ENCODE measurements at places on chromosomes 2 and 18.

- DNase-seq: no peak
Observed at GRCh38 chr2:44246436-44246835, 28.8 kb upstream of the SLC3A1 start.

- no peak for DNase-seq
Observed at GRCh38 chr2:237759176-237759575, 39.4 kb upstream of the RBM44 start.

DNA sequence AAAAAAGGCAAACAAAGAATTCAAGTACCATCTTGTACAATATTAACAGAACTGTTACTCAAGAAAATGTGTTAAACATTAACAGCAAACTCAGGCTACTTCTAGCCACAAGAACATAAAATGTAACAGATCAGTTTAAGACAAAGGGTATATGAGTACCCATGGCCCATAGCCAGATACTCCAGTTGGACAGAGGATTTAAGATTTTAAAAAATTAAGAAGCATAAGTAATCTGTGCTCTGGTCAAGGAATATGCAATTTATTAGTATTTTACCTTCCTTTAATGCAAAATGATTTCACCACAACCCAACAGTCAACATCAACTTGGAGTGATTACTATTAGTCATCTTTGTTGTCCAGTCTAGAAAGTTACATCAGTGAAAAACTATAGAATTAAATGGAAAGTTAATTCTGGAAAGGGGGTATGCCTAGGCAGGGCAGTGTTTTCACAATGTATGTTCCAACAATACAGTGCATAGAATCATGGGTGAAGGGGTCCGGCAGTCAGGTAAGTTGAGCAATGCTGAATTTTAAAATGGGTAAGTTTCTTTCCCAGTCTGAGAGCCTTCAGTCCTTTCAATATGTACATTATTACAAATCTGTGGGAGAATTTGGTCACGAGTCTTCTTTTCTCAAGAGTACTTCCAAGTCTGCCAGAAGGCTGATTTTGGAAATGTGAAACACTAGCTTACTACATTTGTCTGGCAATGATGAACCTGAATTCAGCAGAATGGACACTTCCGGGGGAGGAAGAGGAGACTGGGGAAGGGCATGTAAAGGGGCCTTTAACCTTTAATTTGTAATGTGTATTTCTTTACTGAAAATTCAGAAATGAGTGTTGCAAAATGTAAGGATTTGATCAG, 34.5 kb downstream of the SFT2D3 start:
- DNase-seq: no peak

- no peak for DNase-seq
Observed at GRCh38 chr2:69018678-69019095, 5.7 kb downstream of the ANTXR1 start.

GRCh38 chr2:234840336-234840735, 111.5 kb upstream of the SH3BP4 start:
- peak; percentile 72 for DNase-seq

- DNase-seq: no peak
Observed at GRCh38 chr2:19686439-19686838, 215.3 kb downstream of the TTC32 start.

- DNase-seq: no peak
Observed at GRCh38 chr2:238418196-238418998, 8.3 kb upstream of the ASB1 start.

- no peak for DNase-seq
Observed at GRCh38 chr2:239644011-239644410, 243.2 kb upstream of the HDAC4 start.

DNA sequence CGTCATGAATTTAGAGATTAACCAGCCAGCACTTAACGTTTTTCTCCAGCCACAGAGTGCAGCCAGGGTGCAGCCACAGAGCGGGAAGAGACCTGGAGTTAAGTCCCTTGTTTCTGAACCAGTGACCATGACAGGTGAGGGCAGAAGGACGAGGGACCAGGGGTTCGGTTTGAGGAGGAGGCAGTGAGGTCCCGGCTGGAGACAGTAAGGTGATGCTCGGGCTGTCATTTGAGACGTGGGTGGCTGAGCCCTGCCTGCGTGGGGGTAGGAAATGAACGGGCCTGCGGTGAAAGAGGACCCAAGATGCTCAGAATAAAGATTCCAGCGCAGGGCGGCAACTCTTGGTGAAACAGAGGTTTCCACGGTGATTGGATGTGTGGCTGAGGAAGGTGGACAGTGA, 205.9 kb downstream of the SNTG2 start:
- DNase-seq: no peak
